ENCODE measurements at places on chromosomes 7 and 10.

DNA sequence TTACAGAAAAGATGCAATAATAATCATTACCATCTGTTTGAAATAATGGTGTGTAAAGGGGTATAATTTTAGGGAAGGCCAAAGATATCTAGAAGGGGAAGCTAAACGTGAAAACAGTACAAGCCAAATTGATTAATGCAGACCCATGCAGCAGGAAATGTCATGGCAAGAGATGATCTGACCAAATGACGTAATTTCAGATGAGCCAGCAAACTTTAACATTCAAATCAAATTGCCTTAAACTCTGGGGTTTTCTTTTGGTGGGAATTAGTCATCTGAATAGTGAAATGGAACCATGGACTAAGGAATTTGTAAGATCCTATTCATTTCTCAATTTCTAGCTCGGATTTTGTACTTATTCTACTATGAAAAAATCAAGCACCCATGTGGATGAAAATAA, 21.4 kb upstream of the SCIN start:
- no peak for DNase-seq

DNA sequence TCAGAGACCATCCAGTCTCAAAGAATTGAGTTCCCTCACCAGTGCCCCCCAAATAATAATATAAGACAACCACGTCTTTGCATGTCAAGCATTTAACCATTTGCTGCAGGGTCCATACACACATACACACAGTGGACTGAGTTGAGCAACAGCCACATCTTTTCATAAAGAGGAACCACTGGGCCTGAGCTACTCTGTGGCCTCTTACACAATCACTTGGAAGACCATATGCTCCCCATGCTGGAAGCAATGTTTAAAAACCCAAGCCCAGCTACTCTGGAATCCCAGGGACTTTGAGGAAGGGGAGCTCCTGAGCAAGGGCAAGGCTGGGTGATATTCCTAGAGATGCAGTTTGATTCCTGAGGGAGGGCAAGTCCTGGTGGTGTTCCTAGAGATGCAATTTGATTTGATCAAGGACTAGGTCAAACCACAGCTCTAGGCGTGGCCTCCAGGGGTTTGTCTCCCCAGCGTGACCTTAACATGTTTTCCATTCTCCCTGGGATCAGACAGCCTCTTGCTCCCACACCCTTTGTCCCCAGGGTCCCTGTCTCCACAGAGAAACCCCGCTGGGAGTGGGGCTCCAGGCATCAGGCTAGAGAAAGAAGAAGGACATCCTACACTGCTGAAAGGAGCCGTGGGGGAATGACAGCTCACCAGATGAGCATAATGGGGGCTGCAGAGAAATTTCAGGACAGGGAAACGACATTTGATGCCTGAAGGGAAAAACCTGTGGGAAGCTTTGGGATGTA, 376.2 kb upstream of the MGMT start:
- DNase-seq: no peak

GRCh38 chr10:109343293-109343692, 580.0 kb downstream of the XPNPEP1 start:
- DNase-seq: no peak

GRCh38 chr7:81600608-81601007, 169.2 kb downstream of the HGF start:
- no peak for DNase-seq

DNA sequence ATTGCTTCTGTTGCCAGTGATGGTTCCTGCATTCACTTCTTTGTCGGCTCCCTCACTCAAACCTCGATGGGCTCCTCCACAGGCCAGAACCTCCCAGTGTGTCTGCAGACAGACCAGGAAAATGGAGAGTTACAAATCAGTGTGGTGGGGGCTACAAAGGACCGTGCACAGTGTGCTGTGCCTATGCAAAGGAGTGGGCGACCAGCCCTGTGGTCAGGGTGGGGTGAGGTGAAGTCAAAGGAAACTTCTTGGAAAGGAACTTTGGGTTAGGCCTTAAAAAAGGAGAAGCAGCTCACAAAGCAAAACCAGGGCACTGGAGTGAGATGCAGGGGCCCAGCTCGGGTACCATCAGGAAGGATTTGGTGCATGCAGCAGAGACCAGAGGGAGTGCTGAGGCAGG, 304.3 kb upstream of the ZMIZ1 start:
- no peak for DNase-seq
